ENCODE measurements at places on chromosomes 2 and 18.
A peak's percentile ranks its signal among the peaks of the same experiment; 100 is the strongest.

DNA sequence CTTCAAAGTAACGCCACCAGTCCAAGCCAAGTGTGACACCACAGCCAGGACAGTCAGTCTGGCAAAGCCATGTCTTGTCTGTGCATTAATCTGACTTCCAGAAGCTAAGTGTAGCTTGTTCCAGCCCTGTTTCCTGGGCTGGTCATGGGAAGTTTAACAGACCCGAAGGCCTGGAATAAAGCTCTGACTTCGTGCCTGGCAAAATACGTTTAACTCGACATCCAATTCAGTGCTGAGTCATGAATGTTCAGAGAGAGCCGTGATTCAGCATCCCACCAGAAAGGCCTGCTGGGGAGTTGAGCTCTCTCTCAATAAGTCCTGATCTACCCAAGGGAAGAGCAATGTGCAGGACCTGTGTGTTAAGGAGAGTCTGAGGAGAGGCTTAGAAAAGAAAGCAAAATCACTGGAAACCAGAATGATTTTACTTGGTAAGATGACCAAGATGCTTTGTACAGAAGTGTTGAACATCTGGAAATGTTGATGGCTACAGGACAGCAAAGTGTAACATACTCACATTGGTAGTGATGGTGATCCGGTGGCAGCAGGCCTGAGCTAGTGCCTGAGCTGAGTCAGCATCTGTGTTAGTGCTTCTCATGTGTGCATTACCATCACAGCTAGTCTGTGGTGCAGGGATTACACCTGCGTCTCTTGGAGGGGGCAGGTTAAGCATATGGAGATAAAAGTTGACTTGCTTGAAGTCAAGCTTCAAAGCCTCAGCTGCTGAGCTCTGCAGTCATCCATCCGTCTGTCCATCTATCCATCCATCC, 743.7 kb upstream of the HS6ST1 start:
- no peak for DNase-seq

- no peak for DNase-seq
Measured at GRCh38 chr2:173249661-173250641, 104.7 kb upstream of the CDCA7 start.

- no peak for DNase-seq
Measured at GRCh38 chr18:12409469-12409868, 1.7 kb downstream of the PRELID3A start.

DNA sequence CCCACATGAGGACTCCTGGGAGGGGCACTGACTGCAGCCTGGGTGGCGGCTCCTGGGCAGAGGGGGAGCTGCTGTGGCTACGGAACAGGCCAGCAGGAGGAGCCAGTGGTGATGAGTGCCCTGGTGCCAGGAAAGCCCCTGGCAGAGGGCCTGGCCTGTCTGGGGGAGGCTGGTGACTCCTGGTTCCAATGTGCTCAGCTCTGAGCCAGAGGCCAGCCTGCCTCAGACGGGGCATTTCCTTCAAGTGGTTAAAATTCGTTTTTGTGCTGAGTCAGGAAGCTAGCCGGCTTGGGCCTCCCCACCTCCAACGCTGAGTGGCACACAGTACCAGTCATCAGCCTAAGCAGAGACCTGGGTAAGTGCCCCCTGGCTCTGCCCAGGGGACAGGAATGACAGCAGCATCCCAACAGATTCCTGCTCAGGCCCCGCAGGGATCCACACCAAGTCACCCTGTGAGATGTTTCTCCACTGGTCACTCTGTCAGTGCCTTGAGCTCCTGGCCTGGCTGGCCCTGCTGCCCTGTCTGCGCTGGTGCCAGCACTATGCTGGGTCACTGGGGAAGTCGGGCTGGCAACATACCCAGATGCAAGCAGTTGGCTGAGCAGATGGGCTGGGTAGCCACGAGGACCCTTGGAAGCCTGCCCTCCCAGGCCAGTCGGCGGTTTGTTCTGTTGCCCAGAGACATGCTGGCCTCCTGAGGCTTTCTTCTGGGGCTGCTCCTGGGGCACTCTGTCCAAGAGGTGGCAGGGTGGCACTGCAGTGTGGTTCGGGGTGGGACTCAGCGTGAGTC, 7.1 kb upstream of the KLF11 start:
- peak; percentile 48 for DNase-seq

DNA sequence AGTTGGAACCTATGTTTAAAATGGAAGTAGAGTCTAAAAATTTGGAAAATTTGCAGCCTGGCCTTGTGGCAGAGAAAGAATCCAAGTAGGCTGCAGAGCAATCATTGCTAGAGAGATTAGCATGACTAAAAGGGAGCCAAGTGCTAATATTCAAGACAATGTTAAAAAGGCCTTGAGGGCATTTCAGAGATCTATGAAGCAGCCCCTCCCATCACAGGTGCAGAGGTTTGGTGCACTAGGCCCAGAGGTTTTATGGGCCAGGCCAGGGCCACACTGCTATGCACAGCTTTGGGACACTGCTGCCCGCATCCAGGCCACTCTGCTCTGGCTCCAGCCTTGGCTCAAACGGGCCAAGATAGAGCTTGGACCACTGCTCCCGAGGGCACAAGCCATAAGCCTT, 6.7 kb upstream of the IL1A start:
- no peak for DNase-seq

- DNase-seq: no peak
Measured at GRCh38 chr2:238926761-238927611, 79.1 kb downstream of the TWIST2 start.

DNA sequence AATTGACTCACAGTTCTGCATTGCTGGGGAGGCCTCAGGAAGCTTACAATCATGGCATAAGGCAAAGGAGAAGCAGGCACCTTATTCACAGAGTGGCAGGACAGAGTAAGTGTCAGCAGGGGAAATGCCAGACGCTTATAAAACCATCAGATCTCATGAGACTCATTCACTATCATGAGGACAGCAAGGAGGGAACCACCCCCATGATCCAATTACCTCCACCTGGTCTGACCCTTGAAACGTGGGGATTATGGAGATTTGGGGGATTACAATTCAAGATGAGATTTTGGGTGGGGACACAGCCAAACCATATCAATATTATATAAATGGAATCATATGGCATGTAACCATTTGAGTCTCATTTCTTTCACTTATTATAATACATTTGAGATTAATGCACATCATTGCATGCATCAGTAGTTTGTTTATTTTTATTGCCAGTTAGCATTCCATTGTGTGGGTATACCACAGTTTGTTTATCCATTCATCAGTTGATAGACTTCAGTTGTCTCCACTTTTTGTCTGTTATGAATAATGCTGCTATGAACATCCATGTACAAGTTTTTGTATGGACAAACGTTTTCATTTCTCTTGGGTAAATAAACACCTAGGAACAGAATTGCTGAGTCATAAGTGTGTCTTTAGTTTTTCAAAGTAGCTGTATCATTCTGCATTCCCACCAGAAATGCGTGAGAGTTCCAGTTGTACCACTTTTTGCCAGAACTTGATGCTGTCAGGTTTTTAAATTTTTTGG, 5.8 kb upstream of the SRBD1 start:
- DNase-seq: no peak

GRCh38 chr18:27556741-27557140, 371.6 kb upstream of the CHST9 start:
- no peak for DNase-seq

- DNase-seq: no peak
Measured at GRCh38 chr18:32769586-32770053, 3.2 kb downstream of the KLHL14 start.

GRCh38 chr18:23793051-23793450, 103.8 kb downstream of the LAMA3 start:
- no peak for DNase-seq

DNA sequence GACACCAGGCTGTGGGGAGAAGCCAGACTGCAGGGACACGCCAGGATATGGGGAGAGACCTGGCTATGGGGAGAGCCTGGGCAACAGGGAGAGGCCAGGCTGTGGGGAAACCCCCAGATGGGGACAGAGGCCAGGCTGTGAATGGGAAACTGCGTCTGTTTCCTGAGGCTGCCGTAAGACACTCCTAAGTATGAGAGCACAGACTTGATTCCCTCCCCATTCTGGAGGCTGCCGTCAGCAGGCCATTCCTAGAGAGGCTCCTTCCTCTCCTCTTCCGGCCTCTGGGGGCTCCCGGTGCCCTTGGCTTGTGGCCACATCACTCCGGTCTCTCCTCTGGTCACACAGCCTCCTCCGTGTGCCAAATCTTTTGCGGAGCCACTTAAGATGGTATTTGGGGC, 32.3 kb downstream of the ADI1 start:
- no peak for DNase-seq

DNA sequence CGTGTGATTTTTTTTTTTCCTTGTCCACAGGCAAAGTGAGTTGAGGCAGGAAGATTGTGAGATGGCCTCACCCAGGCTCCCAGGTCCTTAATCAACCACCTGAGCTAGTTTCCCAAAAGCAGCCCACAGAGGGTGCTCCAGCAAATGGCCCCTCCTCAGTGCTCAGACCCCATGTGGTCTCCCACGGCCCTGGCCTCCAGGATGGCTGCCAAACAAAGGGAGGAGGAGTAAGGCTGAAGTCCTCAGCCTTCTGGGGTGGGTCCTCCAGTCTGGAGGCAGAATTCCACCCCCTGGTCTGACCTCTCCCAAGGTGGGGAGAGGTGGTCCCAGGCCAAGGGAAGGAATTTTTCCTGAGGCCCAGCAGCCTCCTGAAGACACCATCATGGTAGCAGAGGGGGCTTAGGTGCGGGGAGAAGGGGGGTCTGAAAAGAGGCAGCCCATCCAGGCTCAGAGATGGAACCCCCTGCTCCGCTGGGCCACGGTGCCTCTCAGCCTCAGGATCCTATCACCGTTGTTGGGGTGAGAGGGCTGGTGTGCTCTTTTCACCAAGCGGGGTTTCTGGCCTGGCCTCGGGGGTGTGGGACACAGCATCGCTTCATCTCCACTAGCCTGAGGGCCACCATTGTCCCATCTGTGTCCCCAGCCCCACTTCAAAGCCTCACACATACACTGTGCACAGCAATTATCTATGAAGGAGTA, 2.3 kb downstream of the NGEF start:
- DNase-seq: no peak

DNA sequence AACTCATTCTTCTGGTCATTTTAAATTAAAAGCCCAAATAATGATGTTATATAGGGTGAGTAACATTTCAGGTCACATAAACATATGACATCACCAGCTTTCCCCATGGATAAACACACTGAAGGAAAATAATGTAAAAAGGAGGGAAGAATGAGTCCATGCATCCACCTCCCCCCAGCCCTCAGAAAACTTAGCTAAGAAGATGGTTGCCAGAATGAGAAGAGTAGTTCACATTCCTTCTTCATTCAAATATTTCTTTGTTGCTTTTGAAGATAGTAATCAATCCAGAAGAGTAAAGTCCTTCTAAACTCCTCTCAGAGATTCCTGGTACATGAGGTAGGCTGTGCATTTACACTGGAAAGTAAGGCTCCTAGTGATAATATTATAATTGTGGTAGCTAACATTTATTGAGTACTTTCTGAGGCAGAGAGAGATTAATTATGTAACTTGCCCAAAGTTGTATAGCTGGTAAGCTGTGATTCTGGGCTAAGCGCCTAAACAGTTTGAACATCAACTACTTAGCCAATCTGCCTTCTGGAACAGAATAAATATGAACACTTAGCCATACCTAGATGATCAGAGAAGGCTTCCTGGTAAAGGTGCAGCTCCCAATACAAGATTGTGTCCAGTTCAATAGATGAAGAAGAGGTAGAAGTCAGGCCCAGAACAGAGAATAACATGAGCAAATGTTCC, 256.7 kb upstream of the FN1 start:
- no peak for DNase-seq

DNA sequence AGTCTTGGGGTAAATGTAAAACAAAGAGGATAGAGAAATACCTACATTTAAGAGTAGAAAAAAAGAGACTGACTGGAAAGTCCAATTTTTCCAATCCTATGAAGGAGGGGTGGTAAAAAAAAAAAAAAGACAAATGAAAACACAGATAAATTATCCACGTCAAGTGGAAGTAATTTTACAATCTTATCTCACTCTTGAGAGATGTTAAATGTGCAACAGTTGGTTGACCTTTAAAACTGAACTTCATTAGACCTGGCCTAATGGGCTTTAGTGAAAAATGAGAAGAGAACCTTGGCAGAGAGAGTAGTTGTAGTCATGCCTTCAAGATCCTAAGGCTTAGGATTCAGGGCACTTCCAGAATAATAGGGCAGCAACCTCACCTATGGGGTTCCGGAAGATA, 20.4 kb downstream of the GALNT3 start:
- no peak for DNase-seq

DNA sequence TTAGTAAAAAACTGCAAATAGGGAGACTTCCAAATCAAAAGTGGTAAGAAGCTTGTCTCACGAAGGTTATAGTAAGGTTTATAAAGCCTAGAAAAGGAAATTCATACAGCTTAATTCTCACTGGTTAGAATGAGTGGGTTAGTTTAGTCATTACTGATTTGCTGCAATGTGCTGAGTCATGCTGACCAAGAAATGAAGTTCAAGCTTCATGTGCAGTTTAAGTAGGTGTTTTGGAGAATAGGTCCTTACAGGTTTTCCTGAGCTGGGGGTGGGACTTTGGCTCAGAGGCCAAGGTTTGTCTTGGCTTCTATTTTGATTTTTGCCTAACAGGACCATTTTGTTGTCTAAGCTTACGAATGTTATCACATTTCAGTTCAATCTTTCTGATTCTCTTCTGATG, 15.1 kb downstream of the CLIP4 start:
- peak; percentile 10 for DNase-seq

GRCh38 chr18:45221363-45221762, 393.9 kb upstream of the SLC14A2 start:
- DNase-seq: no peak

DNA sequence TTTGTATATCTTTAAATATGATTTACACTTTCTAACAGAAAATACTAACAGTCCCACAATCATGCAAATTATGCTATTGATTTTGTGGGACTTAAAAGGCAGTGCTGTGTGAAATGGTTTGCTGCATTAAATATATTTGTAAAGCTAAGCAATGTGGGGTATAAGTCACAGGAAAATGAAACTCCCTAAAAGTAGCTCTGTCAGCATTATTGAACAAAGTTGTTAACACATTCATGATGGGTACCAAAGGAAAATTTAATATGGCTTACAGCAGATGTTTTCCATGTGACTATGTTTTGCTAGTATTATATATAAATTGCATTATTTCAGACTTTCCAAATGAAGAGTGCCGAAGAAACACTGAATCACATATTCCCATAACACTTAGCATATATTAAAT, 1450.0 kb downstream of the LRP1B start:
- DNase-seq: no peak

DNA sequence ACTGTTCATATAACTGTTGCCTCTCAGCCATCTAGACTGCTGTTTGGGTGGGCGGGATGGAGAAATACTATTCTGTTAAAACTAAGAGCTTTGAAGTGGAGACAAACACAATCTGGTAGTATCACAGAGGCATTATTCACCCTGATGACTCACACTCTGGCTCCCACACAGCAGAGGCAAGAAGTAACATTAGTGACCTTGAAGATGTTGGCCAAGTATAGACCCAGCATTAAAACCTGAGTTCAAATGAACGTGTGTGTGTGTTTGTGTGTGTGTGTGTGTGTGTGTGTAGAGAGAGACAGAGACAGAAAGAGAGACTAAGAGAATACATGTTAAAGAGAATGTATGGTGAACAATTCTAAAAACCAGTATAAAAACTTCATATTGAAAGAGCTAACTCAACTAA, 22.5 kb upstream of the ACVR1 start:
- DNase-seq: peak; percentile 67
